ENCODE measurements at places on chromosomes 1 and 21. TPM values are rescaled to one million over a fixed set of nuclear protein-coding genes. Genes with fewer than 3 reads are reported as not detected.

- DNase-seq = no peak
These were observed 6.2 kb downstream of the KCNA3 start for GRCh38 chr1:110668549-110668948.

DNA sequence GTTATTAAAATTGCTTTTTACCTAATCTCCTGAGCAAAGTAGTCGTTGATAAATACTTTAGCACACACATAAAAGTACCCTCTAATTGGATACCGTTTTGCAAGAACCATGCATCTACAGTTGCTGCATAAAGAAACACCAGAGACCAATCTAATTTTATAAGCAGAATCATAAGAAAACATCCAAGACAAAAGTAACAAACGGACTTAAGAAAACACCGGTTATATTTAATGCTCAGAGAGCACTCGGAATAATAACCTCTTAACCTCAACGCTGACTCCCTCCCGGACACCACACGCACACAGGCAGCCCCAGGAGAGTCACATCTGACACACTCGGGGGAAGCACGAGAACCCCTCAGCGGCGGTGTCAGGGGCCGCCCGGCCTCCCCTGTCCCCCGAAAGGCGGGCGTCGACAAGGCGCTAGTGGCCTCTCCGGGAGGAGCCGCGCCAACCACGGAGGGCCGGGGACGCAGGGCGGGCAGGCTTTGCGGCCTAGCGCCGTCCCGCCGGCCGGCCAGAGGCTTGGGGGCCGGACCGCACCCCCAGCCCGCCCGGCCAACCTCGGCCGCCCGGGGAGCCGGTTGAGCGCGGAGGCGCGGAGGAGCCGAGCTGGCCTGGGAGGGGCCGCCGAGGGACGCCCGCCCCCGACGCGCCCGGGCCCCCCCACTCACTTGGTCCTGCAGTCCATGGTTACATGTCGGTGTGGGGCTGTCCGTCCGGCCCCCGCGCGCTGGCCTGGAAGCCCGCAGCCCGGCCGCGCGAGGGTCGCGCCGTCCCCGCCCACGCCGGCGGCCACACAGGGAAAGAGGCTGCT is 606 bp downstream of the DENND1B start:
- peak; percentile 87 for DNase-seq

GRCh38 chr1:46717654-46718053 is 1.3 kb downstream of the EFCAB14 start:
- no peak for DNase-seq

GRCh38 chr1:234564035-234565029 is 45.6 kb downstream of the IRF2BP2 start:
- no peak for DNase-seq

- no peak for DNase-seq
These were observed 55.8 kb downstream of the SUSD4 start for GRCh38 chr1:223308136-223308535.

GRCh38 chr1:10646347-10646861 is 150.0 kb downstream of the CASZ1 start:
- DNase-seq = no peak

DNA sequence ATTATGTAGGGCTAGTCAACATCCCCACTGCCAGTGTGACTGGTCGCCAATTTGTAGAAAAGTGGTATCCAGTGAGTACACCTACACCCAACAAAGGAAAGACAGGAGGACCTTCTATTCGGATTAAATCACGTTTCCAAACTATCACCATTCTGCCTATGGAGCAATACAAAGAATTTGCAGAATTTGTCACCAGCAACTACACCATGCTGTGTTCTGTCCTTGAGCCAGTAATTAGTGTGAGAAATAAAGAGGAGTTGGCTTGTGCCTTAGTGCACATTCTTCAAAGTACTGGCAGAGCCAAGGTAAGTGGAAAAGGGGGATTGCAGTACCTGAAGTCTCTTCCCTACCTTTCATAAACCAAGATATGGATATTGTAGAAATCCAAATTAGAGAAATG is 53.8 kb downstream of the CLEC20A start:
- DNase-seq = no peak

DNA sequence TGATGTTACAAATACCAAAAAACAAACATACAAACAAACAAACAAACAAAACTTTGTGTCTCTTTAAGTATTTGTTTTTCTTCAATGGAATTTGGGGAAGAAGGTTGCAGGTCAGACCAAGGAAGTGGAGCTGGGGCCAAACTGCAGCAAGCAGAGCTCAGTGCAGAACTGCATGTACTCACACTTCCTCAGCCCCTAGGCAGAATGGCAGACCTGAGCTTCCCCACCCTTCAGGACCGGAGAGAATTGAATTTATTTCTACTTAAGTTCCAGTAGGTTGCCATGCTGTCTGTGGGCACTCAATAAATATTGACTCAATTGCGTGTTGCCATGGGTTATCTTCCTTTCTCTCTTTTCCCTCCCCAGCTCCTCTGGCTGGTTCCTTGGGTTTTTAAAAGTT is 173.6 kb downstream of the PTGER3 start:
- no peak for DNase-seq

DNA sequence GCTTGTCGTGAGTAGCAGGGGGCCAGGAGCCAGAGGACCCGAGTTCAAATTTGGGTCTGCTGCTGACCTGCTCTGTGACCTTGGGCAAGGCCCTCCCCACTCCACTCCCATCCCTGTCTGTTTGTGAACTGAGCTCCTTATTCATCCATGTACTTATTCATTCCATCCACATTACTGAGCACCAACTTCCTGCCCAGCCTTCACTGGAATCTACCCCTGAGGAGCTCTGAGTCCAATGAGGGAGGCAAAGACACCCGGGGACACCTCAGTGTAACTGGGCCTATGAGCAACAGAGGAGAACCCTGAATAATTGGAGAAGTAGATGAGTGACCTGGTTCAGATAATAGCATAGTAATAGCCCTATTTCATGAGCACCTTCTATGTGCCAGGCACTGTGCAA is 8.9 kb downstream of the BSND start:
- DNase-seq = peak; percentile 20

- DNase-seq = no peak
These were observed 141.3 kb downstream of the NRIP1 start for GRCh38 chr21:14923468-14923867.

- DNase-seq = no peak
These were observed 4.3 kb upstream of the CBR1 start for GRCh38 chr21:36065497-36066036.

- DNase-seq = no peak
These were observed 90.4 kb upstream of the EDN2 start for GRCh38 chr1:41574842-41575241.

GRCh38 chr1:191876631-191877030 is 281.6 kb upstream of the RGS18 start:
- no peak for DNase-seq

DNA sequence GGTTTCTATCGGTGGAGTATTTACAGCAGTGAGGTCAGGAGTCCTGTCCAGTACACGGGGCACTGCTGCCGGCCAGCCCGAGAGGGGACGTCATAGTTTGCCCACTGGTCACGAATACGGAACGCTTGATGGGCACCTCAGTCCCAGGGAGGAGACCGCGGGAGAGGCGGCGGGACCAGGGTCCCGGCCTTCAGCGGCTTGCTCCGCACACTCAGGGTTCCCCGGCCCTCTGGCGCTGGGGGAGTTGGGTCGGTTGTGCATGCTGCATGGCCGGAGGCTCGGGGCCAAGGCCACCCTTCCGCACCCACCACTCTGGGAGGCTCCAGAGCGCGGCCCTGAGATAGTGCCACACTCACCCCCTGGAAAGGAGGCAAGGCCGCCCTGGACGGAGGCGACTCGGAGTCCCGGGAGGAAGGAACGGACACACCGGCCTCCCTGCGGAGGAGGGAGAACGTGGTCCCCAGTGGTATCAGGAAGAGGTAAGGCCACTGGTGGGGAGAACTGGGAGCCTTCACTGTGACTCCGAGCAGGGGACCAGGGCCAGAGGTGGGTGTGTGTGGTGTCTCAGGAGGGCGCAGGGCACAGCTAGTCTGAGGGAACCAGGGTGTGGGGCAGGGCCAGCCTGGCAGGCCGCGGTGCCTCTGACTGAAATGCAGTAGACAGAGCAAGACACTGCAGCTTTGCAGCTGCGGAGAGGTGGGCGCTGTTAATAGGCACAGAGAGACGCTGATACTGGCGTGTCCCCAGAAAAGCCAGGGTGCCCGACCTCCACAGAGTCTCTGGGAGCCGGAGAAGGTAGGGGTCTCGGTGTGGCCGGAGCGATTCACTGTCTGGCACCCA is 28.6 kb upstream of the PRSS38 start:
- peak; percentile 79 for DNase-seq

GRCh38 chr1:29482064-29482463 is 245.7 kb downstream of the PTPRU start:
- no peak for DNase-seq

DNA sequence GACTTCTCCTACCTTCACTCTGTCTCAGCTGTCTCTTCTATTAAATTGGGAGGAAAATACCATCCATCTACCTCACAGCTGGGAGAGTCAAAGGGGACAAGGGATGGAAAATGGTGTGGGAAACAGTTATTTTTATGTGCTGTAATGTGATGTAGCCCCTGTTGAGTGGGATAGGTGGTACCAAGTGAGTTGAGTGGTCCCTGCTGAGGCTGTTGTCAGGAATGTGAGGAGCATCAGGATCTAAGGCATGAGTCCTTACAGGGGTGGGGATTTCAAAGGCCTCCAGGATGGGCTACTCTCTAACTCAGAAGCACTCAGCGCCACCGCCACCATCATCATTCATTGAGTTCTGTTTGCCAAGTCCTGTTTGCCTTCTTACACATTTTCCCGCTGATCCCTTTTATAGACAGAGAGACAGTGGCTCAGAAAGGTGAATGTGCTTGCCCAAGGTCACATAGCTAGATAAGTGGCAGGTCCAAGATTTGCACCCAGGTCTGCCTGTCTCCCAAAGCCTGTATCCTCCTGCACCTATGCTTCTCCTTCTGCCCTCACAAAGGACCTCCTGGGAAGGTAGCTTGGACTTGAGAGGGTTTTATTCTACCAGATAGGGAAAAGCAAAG is 4.6 kb upstream of the ID3 start:
- DNase-seq = no peak

- no peak for DNase-seq
These were observed 802.8 kb upstream of the CXADR start for GRCh38 chr21:16709866-16710550.

DNA sequence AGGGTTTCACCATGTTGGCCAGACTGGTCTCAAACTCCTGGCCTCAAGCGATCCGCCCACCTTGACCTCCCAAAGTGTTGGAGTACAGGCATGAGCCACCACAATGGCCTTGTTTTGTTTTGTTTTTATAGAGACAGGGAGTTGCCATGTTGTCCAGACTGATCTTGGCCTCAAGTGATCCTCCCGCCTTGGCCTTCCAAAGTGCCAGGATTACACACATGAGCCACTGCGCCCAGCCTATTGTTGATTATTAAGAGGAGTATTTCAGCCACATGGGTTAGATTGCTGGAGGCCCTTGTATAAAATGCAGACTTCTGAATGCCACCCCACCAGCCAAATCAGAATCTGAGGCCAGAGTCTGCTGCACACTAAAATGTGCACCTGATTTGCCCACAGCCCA is 57.2 kb upstream of the ANGPTL1 start:
- DNase-seq = no peak

GRCh38 chr1:54200519-54200997 is 591 bp downstream of the MRPL37 start:
- no peak for DNase-seq

- no peak for DNase-seq
These were observed 225.8 kb downstream of the PTPRU start for GRCh38 chr1:29462096-29462495.

DNA sequence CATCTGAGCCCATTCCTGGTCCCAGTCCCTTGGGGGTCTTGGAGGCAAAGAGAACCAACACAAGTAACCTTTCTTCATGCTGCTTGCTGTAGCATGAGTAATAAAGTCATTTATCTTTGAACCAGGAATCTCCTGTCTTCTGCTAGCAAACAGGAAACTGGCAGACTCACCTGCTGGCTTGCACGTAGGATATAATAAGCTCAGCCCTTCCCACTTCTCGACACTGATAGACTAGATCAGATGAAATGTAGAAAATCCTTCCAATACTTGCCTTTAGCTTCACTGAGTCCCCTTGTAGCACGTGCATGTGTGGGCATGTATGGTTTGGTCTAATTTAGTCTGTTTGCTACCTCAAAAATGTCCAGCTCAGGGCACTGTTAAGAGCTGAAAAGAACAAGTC is 6.5 kb upstream of the TFF2 start:
- DNase-seq = peak; percentile 5

The MRPL24 gene
- 63.7 TPM for total RNA-seq

The TPTE gene
- total RNA-seq = not detected

The SUSD4 gene
- 0.56 TPM for total RNA-seq

The KIAA1614 gene
- 10.7 TPM for total RNA-seq

The KCNK1 gene
- total RNA-seq = 3.2 TPM

The OR2T2 gene
- total RNA-seq = not detected

The DCST1 gene
- total RNA-seq = not detected

The PKLR gene
- not detected for total RNA-seq

The PNRC2 gene
- total RNA-seq = 85.6 TPM

The SPRR2E gene
- not detected for total RNA-seq

The PPIAL4G gene
- not detected for total RNA-seq

The ADAMTS1 gene
- 216 TPM for total RNA-seq

The PTPN7 gene
- total RNA-seq = 1.2 TPM
